ENCODE measurements at places on chromosomes 5 and 9.

- no peak for DNase-seq
Observed at GRCh38 chr5:51731421-51732029, 348.3 kb downstream of the ISL1 start.

DNA sequence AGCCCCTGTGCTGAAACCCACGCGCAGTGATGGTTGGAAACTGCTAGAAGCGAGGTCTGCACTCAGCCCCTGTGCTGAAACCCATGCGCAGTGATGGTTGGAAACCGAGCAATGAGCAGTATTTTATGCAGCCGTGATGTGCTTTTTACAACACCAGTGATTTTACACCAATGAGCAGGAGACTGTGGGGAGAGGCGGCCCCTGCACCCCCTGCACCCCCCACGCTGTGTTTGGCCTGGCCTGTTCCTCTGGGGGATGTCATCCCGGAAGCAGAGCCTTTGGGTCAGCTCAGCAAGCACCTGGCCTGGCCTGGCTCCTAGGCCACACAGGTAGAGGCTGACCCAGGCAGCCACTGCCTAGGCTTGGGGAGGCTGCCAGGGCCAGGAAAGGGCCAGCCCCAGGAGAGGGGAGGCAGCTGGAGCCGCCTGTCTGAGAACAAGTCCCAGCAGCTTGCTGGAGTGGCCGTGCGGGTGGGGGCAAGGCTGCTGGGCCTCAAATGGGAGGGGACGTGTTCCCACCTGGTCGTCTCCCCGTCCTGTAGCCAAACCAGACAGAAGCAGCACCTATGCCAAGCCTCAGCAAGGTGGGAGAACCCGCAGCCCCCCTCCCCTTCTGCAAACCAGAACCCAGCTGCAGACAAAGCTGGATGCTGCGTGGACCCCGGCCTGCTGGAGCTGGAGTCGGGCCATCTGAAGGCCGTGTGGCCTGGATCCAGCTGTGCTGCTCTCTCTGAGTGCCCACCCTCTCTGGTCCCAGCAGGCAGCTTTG is 46.8 kb downstream of the DBH start:
- DNase-seq: no peak

GRCh38 chr5:31137676-31138075 is 55.8 kb upstream of the CDH6 start:
- no peak for DNase-seq

GRCh38 chr5:78025540-78025939 is 249.4 kb upstream of the TBCA start:
- no peak for DNase-seq

DNA sequence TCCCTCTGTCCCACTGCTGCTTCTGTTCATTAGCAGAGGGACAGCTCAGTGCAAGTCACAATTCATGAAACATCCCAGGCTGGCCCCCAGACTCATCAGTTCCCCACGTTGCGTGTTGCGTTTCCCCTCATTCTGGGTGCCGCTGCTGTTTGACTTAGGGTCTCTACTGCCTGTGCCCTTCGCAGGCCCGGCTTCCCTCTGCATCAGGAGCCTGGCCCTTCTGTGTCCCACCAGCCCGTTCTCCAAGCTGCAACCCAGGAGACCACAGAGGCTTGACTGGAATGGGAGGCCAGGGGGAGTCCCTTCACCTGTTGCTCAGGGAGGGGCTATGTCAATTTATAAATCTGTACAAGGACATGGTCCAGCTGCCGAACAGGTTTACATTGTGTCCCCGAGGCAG is 53.9 kb upstream of the SUSD3 start:
- DNase-seq: no peak

GRCh38 chr5:77427998-77428397 is 64.1 kb downstream of the WDR41 start:
- DNase-seq: no peak

GRCh38 chr9:97437051-97437600 is 25.2 kb downstream of the TDRD7 start:
- no peak for DNase-seq

DNA sequence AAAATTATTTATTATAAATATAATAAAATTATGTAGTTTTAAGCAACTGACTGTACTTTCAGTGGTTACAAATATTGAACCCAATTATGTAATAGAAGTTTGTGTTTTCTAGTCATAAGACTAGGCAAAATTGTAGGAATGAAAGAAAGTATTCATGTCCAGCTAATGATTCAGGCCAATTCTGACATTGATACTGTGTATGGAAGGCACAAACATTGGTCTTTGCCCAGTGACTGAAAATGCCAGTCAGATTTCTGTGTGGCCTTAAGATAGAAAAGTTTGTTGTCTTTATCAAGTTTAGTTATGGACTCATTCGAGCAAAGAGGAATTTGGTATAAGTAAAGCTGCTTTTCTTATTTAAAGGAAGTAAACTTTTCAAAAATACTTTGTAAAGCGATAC is 60.3 kb downstream of the SLC12A2 start:
- DNase-seq: no peak

DNA sequence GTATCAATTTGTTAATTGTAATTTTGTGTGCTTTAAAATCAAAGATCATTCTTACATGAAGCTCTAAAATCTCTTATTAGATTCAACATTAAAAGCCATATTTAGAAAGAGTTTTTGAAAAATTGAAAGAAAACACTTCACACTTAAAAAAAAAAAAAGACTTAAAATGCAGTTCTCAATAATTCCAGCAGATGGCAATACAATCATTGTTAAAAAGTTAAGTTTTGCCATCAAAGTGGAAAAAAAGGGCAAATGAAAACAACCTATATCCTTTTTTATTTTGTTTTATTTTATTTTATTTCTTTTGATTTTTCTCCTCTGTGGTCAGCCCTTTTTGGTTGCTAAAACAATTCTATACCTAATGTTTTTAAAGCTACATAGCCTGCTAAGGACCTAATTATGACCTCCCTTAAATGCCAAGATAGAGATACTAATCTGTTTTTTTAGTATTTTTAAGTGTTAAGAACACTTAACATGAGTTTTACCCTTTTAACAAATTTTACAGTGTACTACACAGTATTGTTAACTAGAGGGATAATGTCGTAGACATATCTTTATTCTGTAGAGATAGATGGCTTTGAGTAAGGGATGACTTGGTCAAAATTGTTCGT is 154.2 kb upstream of the DAB2 start:
- no peak for DNase-seq

GRCh38 chr5:128380337-128380736 is 157.7 kb downstream of the FBN2 start:
- no peak for DNase-seq

DNA sequence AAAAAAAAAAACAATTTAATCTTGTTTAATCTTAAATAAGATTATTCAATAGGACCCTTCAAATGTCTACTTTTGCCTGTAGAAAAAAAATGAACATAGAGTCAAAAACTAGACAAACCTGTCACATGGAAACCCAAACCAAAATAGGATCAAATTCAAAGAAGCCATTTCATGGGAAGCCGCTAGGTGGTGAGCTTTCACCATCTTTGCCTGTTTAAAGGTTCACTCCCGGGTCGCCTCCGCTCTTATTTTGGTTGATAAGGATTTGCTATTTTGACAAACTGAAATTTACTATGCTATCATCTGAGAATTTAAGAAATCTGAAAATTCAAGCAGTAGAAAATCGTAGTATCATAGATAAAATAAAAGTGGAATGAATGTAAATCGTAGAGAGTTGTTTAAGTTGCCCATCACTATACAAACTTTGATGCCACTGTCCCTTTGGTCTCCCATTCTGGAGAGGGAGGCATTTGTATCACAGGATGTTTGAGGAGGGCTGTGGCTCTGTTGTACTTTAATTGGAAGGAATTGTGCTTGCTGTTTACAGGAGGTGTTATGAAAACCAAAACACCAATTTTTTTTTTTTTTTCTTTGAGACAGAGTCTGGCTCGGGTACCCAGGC is 43.5 kb upstream of the DNAH5 start:
- DNase-seq: peak; percentile 68

DNA sequence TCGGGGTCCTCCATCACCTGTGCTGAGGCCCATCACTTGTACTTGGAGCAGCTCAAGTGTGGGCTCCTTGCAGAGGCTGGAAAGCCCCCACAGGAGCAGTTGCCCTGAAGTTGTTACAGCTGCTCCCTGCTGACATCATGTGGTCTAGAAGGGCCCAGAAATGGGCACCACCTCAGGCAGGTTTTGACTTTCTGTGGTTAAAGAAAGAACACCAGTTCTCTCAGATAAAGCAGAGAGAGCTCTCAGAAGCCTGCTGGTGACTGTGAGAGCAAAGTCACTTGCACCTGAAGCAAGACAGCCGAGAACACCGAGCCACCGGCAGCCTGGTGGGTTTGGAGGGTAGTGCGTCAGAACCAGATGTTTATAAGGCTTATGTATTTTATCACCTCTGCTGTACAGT is 70.4 kb downstream of the MVB12B start:
- DNase-seq: no peak

DNA sequence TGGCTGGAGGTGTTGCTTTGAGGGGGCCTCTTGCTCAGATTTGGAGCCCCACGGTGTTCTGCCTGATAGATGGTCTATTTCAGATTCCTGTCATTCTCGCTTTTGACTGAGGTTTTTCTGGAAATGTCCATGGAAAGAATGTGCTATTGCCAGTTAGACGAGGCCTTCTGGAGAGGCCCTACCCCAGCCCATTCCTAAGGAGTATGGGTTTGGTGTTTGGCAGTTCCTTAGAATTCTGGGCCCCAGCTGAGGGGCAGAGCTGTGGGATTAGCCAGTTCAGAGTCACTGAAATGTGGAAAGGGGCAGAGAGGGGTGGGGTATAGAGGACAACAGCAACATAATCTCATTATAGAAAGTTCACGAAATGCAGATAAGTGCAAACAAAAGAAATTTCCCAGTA is 50.5 kb downstream of the GALNT10 start:
- DNase-seq: no peak

DNA sequence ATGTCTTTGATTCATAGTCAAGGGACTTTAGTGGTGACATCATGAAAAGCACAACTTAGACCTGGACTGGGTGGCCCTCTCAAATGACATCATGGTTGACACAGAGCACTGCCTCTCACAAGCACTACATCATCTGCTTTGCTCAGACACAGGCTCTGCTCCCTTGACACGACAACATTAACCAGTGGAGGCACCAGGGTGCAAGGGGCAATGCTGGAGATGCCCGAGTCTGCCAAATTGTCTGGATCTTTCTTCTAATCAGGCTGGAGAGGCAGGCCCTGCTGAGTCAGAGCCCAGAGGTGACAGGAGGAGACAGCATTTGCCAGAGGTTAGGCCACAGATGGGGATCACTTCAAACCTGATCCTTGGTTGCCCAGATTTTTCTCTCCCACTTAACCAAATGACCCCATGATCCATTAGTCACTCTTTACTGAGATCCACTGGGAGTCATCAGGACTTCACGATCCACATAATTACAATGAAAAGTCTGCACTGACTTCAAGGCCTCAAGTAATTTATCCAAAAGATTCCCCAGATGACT is 174.4 kb downstream of the SLIT3 start:
- DNase-seq: no peak

DNA sequence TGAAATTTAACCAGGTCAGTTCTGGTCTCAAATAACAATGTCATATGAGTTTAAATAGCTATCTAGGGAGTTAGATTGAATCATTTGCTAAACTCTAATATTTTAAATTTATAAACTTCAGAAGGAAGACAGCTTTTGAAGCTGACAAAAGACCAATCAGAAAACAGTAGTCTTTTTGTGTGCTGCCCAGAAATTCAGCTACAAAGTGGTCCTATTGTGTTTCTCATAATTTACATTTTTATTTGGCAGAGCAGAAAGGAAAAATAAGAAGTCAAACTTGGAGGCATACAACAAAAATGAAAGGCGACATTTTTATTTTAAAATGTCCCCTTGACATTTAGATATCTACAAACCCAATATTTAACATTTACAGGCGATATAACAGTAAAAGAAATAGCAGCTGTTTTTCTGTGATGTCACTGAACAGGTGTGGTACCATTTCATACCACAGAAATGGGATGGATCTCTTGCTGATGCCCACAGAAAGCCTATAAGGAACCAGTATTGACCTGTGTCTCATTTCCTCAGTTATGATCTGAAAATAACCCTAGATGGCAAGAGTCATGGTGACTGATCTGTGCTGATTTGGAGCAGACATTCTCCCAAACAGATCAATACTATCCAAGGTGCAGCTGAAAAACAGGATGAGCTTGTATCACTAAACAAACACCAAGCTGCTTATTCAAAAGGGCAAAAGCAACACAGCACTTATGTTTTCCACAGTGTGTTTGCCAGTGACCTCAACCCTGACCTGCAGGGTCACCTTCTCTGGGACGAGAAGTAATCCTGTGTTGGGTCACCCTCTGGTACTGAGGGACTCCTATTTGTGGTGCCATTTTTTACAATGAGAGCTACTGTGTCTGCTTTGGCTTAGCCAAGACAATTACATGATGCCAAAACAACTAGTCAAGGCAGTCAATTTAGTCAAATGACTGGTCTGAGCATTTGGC is 3.6 kb upstream of the FST start:
- DNase-seq: no peak

Data from hippocampal formation (tissue), 2 donors.